Panc1 (cell line): ENCODE measurements at places on chromosomes 1 and 21.

- no peak overlapping the region for H3K27ac ChIP-seq
- H3K36me3 ChIP-seq: no peaks in the 10 kb centered on the region
- no peaks in the 10 kb centered on the region for H3K4me1 ChIP-seq
- no peak for DNase-seq
- H3K27me3 ChIP-seq: no peaks in the 10 kb centered on the region
These were observed 1.7 kb downstream of the PTGFR start for GRCh38 chr1:78492386-78492950.

- H3K4me3 ChIP-seq: no peak overlapping the region
- DNase-seq: no peak
- no peaks in the 10 kb centered on the region for H3K27me3 ChIP-seq
- no peaks in the 10 kb centered on the region for H3K36me3 ChIP-seq
- H3K27ac ChIP-seq: no peak overlapping the region
These were observed 10.0 kb upstream of the PADI4 start for GRCh38 chr1:17297991-17298390.

DNA sequence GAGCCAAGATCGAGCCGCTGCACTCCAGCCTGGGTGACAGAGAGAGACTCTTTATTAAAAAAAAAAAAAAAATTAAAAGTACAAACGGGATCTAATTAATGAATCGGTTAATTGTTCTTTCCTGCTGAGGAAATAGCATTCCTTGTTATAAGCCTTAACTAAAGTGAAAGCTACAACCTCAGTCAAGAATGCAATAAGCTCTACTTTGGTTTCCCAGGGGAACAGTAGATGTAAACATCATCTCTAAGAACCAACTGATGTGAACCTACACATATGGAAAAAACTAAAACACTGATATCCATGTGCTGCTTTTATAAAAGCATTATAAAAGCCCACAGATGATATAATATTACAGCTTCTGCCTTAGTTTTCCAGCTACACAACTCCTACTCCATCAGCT is 41.9 kb downstream of the LPGAT1 start:
- H3K4me1 ChIP-seq: no peaks in the 10 kb centered on the region
- no peak for DNase-seq
- no peaks in the 10 kb centered on the region; the same call in 1 of the 2 replicates for H3K36me3 ChIP-seq

GRCh38 chr1:216740331-216740730 is 17.1 kb upstream of the ESRRG start:
- H3K4me1 ChIP-seq: no peaks in the 10 kb centered on the region
- H3K36me3 ChIP-seq: no peaks in the 10 kb centered on the region
- no peak overlapping the region for H3K27ac ChIP-seq
- no peaks in the 10 kb centered on the region for H3K27me3 ChIP-seq
- no peak for DNase-seq
- H3K4me3 ChIP-seq: no peak overlapping the region
